GM23248 (cell line): ENCODE measurements at places on chromosomes 6 and 20. TPM values are rescaled to one million over a fixed set of nuclear protein-coding genes. Genes with fewer than 3 reads are reported as not detected.
A peak's percentile ranks its signal among the peaks of the same experiment; 100 is the strongest.

SDCBP2 gene
- 4.9 and 5.5 TPM in 2 replicates for total RNA-seq

MDFI gene
- total RNA-seq = 1.4 TPM in 1 of 2 replicates, not detected in the other

DNA sequence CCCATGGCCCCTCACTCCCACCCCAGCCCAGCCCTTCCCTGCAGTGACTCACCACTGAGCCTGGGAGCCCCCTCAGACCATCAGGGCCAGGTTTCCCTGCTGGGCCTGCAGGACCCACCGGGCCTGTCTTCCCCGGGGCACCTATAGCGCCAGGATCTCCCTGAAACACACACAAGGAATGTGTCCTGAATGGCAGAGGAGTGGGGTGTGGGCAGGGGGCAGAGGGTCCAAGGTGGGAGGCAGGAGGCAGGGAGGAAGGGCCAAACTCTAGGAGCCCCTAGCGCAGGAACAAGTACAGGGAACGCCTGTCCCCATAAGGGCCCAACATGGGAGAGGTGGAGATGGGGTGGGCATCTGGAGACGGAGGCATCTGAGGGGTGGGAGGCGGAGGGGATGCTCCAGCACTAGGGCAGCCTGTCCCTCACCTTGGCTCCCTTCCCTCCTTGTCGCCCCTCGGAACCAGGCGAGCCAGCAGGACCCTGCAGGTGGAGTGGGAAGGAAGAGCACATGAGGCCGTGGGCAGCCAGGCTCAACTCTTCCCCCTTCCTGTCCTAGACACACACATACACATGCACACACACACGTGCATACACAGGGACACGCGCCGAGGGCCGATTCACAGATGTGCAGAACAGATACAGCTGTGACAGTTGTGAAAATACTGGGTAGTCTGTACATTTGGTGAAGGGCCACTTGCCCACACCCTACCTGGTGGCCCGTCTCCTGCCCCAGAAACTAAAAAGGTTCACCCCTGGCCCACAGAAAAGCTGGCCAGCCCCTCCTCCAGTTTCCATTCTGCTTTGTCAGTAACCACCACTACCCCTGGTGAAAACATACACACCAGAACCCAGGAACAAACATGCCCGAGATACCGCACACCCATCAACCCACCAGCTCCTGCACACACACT lies 24.6 kb downstream of the COL11A2 start:
- H3K4me1 ChIP-seq = no peaks in the 10 kb centered on the region
- H3K27ac ChIP-seq = no peak overlapping the region
- no peak overlapping the region for H3K4me3 ChIP-seq
- DNase-seq = no peak

KCNG1 gene
- total RNA-seq = 19.1 and 29.0 TPM in 2 replicates

XKR7 gene
- total RNA-seq = not detected in 2 replicates

DNA sequence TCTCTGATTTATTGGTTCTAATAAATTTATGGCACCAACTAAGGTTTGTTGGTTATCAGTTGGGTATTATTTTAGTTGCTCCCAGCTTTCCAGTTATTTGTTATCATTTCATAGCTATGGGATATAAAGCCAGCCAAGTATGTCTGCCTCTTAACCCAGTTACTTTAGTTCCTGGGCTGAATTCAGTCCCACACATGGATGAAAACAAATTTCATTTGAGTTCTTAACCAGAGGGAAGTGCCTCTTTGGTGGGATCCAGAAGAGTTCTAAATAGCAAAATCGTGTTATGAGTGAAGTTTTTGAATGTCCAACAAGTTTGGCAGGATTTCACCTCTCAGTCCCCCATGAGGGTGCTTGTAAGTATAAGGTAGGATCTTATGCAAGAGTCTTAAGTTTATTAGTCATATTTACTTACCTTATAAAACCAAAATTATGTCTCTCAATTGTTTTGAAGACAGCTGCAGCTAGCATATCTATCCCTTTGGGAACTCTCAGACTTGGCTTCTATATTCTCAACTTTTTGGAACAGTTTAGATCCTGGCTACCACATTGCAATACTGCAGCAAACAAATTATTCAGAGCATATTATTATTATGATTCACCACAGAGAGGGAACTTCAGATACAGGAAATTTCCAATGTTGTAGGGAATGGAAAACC lies 683.6 kb downstream of the BCKDHB start:
- H3K27ac ChIP-seq = peak overlapping the region; percentile 12; the same call in 1 of the 2 replicates
- peak; percentile 54 for DNase-seq
- H3K36me3 ChIP-seq = no peaks in the 10 kb centered on the region
- H3K27me3 ChIP-seq = no peaks in the 10 kb centered on the region
- H3K4me3 ChIP-seq = peak overlapping the region; percentile 19; the same call in 1 of the 2 replicates

DNA sequence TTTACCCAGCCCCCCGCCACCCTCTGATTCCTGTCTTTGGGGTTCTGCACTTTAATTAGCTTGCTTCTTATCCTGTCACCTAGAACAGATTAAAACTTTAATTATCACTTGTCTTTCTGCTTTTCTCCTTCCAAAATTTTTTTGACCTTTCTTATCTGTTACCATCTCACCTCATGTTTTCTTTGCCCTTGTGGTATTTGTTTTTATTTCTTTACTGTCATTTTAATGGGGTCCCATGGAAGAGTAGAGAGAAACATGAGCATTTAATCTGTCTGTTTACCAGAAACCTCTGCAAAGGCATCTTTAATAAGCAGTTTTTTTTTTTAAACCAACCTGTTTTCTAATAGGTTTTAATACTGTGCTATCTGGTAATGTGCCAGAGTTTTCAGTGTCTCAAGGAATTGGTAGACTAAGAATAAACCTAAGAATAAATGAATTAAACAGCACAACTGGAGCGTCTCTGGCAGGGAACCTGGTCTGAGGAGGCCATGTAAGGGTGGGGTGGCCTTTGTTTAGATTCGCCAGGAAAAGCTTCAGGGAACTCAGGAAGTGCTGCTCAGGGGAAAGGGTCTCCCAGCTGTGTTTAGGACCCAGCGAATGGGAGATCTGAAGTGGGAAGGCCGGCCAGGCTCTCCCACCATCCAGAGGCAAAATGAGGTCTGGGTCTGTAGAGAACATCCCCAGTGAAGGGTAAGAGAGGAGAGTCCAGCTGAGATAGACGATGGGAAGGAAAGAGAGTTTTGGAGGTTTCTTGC lies 69.8 kb downstream of the ARID1B start:
- H3K4me1 ChIP-seq = peaks cover 16% of the 10 kb centered on the region; the same call in 1 of the 2 replicates
- H3K27me3 ChIP-seq = no peaks in the 10 kb centered on the region
- H3K36me3 ChIP-seq = no peaks in the 10 kb centered on the region
- no peak overlapping the region for H3K27ac ChIP-seq

HLA-DOA gene
- not detected in 2 replicates for total RNA-seq

RUNX2 gene
- 4.4 and 5.7 TPM in 2 replicates for total RNA-seq

DNA sequence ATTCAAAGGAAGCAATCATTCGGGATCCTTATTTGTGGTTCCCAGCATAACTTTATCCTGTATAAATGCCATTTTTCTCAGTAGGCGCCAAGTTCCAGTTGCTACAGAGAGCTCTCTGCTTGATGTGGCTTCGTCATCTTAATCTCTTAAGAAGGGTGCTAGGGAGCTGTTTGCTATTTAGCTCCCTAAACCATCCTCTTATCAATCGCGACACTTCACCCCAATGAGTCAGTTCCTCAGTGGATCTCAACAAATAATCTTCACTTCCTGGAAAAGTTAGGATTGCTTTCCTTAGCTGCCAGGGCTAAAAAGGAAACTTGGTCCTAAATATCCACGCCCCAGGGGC lies 1.3 kb upstream of the NKAIN2 start:
- no peaks in the 10 kb centered on the region for H3K4me1 ChIP-seq
- peaks cover 38% of the 10 kb centered on the region for H3K27me3 ChIP-seq
- no peak overlapping the region for H3K27ac ChIP-seq

- no peaks in the 10 kb centered on the region for H3K4me1 ChIP-seq
- no peak overlapping the region for H3K27ac ChIP-seq
- H3K27me3 ChIP-seq = no peaks in the 10 kb centered on the region
- H3K4me3 ChIP-seq = no peak overlapping the region
- H3K36me3 ChIP-seq = no peaks in the 10 kb centered on the region
- no peak for DNase-seq
Observed at GRCh38 chr6:168385037-168385759, 55.8 kb upstream of the SMOC2 start.

GRCh38 chr20:2911200-2911599 lies 37.9 kb downstream of the PTPRA start:
- H3K36me3 ChIP-seq = no peaks in the 10 kb centered on the region
- H3K27ac ChIP-seq = no peak overlapping the region
- no peak overlapping the region for H3K4me3 ChIP-seq
- H3K4me1 ChIP-seq = no peaks in the 10 kb centered on the region

- no peak overlapping the region for H3K4me3 ChIP-seq
- peaks cover 25% of the 10 kb centered on the region for H3K4me1 ChIP-seq
- peak; percentile 41 for DNase-seq
Observed at GRCh38 chr20:11376998-11377397, 540.7 kb upstream of the BTBD3 start.

DNA sequence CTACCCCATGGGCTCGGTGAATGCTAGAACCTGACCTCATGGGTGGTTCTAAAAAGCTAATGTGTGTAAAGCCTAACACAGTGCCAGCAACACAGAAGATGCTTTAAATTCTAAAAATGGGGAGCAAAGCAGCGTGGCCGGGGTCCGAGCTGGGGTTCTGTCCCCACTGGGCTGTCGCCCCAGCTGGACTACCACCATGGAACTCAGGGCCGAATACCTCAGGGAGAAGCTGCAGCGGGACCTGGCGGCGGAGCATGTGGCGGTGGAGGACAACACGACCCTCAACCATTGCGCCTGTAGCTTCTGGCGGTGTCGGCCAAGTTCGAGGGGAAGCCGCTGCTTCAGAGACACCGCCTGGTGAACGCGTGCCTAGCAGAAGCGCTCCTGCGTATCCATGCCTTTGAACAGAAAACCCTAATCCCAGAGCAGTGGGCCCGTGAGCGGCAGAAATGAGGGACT lies 8.4 kb downstream of the SOX4 start:
- H3K36me3 ChIP-seq = no peaks in the 10 kb centered on the region
- peaks cover 10% of the 10 kb centered on the region for H3K4me1 ChIP-seq
- H3K4me3 ChIP-seq = no peak overlapping the region
- H3K27ac ChIP-seq = no peak overlapping the region

DNA sequence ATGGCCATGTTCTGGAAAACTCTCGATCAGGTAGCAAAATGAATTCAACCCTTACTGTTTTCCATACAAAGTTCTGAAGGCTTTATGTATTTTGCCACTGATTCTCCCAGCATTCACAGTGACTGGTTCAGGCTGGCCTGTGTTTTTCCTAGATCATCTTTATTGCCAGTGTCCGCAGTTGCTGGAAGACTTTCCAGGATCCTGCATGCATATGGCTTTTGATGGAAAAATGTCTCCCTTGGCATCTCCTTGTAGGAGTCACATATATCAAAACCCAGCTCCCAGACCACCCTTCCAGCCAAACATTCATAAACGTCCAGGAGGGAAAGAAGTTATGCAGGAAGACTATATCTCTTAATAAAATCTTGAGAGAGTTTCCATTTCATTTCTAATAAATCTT lies 588.8 kb downstream of the MAFB start:
- no peak overlapping the region for H3K4me3 ChIP-seq
- H3K36me3 ChIP-seq = no peaks in the 10 kb centered on the region
- peaks cover 9% of the 10 kb centered on the region; the same call in 1 of the 2 replicates for H3K27me3 ChIP-seq

DNA sequence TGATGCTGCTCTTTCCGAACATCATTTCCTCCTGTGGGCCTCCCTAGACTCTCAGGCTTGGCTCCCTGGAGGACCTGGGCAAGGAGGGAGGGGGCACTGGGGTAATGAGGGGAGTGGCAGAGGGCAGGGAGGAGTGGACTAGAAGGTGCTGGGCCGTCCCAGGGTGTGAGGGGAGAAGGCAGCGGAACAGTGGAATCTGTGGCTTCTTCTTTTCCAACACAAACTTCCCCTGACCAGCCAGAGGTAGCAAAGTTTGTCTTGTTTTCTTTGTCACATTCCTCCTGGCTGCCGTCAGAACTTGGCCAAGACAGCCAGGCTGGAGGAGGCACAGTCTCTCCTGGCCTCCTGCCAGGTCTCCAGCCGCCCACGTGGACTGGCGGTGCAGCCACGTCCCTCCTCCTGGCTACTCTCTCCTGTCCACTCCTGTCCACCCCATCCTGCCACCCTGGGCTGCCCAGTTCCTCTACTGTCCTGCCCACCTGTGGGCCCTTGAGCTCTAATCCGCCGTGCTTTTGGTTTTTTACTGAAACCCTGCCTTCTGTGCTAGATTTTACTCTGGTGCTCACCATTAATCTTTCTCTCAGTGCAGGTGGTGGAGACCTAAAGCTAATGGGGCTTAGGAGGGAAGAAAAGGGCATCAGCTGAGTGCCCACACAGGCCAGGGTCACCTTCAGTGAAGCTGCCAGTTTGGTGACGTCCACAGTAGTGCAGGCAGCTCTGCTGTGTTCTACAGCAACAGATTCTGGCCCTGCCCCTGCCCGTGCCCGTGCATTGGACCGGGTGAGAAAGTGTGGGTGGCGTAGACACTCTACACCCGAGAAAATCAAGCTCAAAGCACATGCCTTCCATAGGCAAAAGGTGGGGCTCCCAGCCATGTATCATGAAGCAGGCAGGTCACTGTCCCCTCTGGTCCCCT lies 2.8 kb upstream of the CDSN start:
- peak overlapping the region; percentile 67 for H3K27ac ChIP-seq
- H3K36me3 ChIP-seq = no peaks in the 10 kb centered on the region
- H3K27me3 ChIP-seq = no peaks in the 10 kb centered on the region
- peaks cover 38% of the 10 kb centered on the region for H3K4me1 ChIP-seq

- no peak overlapping the region for H3K27ac ChIP-seq
- peaks cover 6% of the 10 kb centered on the region; the same call in 1 of the 2 replicates for H3K4me1 ChIP-seq
- DNase-seq = no peak
- no peaks in the 10 kb centered on the region for H3K36me3 ChIP-seq
- H3K27me3 ChIP-seq = no peaks in the 10 kb centered on the region
Observed at GRCh38 chr6:73123632-73124329, 101.5 kb downstream of the KHDC1L start.

DNA sequence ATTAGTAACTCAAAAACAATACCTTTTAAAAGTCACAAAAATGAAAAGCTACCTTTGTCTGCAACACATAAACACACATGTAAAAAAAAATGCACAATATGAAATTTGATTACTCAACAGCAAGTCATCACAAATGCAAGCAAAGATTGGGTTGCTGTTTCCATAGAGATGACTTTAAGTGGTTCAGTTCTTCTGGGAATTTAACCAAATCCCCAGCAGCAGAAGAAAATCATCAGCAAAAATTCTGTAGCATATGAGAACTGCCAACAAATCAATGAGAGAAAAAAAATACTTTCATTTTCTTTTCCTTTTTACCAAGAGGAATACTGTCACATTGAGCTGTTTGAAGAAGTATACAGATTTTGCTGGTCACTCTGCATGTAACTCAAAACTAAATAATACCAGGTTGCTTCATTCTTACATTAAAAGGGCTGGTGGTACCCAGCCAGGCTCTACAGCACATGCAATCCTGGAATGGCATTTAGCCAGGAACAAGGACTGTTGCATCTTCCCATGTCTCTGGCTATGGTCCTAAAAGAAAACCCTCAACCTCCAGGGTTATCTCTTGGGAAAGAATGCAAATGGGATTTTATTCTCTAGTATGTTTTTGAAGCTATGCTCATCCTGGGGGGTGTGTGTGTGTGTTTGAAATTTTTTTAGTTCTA lies 158.3 kb downstream of the OPRM1 start:
- H3K27me3 ChIP-seq = no peaks in the 10 kb centered on the region; the same call in 1 of the 2 replicates
- H3K4me3 ChIP-seq = no peak overlapping the region
- H3K4me1 ChIP-seq = no peaks in the 10 kb centered on the region
- DNase-seq = peak; percentile 65

DNA sequence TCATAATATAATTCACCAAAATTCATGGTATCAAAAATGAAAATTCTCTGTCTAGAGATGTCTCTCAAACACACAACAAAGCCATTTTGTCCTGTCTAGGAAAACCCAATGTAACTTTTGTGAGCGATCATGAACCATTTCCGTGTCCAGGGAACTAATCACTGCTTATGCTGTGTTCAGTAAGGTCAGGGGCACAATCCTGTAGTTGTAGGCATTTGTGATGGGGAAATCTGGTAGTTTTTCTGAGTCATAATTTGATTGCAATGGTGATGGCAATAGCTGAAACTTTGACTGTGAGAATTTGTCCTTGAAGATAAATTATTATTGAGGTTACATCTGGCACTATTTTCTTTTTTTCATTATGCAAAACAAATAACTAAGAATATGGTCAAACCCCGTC lies 21.0 kb upstream of the GCLC start:
- H3K27me3 ChIP-seq = peaks cover 17% of the 10 kb centered on the region; the same call in 1 of the 2 replicates
- no peak overlapping the region for H3K4me3 ChIP-seq
- H3K36me3 ChIP-seq = no peaks in the 10 kb centered on the region
- no peak for DNase-seq
